Right forelimb (tissue), 1 donor: ENCODE measurements at places on chromosomes 2 and 18.

DNA sequence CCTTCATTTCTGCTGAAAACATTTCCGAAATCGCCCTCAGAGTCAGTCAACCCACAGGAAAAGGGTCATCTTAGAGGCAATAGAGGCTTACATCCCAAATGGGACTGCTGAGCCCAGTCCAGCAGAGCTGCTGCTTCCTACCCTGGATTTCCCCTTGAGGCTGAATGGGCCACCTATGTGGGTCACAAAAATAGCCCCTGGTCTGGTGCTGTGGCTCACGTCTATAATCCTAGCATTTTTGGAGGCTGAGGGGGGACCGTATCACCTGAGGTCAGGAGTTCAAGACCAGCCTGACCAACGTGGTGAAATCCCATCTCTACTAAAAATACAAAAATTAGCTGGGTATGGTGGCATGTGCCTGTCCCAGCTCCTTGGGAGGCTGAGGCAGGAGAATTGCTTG, 49.3 kb downstream of the ADNP2 start:
- no peak for DNase-seq

GRCh38 chr2:62611854-62612253, 93.7 kb upstream of the EHBP1 start:
- no peak for DNase-seq

DNA sequence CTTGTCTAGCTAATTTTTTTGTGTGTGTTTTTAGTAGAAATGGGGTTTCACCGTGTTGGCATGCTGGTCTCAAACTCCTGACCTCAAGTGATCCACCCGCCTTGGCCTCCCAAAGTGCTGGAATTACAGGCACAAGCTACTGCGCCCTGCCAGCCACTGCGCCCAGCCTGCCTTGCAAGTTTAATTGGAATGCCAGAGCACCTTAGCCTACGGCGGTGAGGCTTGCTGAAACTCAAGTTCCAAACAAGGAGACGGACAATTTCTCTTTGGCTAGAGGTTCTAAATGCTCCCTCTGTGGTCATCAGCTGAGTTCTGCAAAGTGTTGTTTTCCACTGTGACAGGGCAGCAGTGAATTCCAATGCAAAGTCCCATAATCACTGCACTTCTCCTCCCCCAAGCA, 583.4 kb downstream of the KCNJ3 start:
- DNase-seq = no peak

DNA sequence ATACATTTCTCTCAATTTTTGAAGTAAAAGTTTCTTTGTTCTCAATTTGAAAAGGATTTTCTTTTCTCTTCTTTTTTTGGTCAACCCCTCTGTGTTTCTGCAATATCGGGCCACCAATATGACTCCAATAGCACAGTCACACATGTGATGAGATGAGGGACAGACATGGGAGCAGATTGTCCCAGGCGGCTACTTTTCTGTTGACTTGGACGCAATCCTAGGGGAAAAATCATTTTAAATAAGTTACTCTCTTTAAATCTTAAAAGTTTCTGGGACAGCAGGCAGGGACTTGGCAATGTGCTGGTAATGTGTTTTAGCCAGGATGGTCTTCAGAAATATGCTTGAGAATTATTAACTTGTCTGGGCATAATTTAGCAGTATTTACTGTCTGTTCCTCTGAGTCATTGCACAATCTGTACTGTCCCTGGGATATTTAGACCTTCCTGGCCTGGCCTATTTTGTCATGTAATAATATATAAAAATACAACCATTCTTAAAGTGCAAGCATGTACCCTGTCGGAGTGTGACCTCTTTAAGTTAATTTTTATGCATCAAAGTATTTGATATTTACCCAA, 388.5 kb upstream of the FANCL start:
- no peak for DNase-seq

- no peak for DNase-seq
Measured at GRCh38 chr2:32258242-32258641, 6.4 kb downstream of the NLRC4 start.

- no peak for DNase-seq
Measured at GRCh38 chr2:226906163-226906693, 70.4 kb downstream of the RHBDD1 start.

- peak; percentile 73 for DNase-seq
Measured at GRCh38 chr2:120845277-120845676, 109.6 kb downstream of the GLI2 start.

GRCh38 chr18:47150824-47151366, 595 bp upstream of the HDHD2 start:
- DNase-seq = no peak

- no peak for DNase-seq
Measured at GRCh38 chr18:62214790-62215189, 27.7 kb downstream of the RELCH start.

GRCh38 chr2:43752302-43752701, 21.5 kb upstream of the DYNC2LI1 start:
- no peak for DNase-seq

DNA sequence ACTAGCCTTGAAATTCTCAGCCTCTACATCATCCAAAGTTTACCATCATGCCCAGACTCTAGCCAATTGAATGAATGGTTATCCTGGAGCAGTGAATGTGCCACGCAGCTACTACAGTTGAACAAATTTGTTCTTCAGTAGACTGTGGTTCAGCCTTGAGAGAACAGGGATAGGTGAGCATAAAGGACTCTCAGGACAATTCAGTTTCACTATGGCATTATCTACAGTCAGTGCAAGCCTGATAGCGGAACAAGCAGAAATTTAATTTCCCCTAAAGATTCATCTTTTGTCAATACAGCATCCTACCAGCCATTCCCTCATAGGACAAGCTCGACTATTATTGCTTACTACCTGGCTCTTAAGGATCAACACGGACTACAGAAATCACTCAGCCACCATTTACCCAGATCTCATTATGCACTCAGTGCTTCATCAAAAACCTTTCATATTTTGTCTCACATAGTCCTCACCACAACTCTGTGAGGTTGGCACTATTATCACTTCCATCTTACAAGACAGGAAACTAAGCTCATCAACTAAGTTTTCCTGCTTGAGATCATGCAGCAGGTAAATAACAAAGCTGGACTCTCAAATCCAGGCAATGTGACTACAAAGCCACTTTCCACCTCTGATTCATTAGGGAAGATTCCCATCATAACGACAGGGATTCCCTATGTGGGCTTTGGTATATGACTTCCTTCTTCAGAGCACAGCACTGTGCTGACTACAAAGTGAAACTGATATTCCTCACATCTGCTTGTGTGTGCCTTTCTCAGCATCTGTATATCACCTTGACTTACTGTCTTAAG, 181.5 kb upstream of the ACVR2A start:
- DNase-seq = no peak

GRCh38 chr2:135169900-135170753, 118.0 kb downstream of the RAB3GAP1 start:
- DNase-seq = no peak

- DNase-seq = no peak
Measured at GRCh38 chr2:61632276-61633169, 94.4 kb upstream of the XPO1 start.
